ENCODE measurements at places on chromosomes 16 and 17.

- no peak for DNase-seq
Measured at GRCh38 chr17:34703533-34703932, 124.2 kb downstream of the TMEM132E start.

DNA sequence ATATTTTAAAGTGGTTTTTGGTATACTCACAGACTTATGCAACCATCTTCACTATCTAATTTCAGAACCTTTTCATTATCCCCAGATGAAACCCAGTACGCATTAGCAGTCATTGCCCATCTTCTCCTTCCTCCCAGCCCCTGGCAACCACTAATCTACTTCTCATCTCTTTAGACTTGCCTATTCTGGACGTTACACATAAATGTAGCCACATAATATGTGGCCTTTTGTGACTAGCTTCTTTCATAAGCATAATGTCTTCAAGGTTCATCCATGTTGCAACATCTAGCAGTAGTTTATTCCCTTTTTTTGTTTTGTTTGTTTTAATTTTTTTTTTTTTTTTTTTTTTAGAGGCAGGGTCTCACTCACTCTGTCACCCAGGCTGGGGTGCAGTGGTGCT, 28.5 kb upstream of the C17orf107 start:
- DNase-seq: no peak

GRCh38 chr17:30234296-30234695, 1.2 kb downstream of the SLC6A4 start:
- DNase-seq: no peak

DNA sequence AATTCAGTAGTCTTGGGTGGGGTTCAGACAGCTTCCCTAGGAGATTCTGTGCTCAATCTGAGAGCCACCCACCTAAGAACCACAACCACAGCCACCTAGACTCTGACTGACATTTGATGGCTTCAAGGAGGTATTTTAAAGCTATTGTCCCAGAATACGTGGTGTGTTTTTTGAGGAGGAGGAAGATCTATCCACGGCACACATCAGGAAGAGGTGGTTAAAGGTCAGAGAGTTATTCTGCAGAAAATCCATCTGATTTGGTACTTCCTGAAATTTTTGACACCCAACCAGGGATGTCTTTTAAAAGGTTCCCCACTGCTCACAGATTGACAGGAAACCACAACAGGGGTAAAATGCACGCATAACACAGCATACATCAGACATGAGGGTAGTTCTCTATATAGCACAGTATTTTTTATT, 25.1 kb downstream of the SMARCE1 start:
- DNase-seq: no peak

DNA sequence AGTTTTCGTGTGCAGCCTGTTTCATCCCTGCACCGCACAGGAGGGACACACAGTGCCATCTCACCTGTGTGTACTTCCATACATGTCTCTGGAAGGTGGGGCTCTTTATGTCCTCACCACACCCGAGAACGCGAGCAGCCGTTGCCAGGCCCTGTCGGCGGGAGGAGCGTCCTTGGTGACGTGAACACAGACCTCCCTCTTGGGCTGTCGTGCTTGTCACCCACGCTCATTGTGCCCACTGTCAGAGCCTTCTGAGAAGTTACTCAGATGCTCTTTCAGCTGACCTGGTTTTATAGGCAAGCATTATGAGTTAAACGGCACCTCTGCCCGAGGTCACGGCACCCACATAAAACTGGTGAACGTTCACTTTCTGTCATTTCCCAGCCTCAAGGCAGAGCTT, 40.2 kb downstream of the ZNF750 start:
- DNase-seq: no peak

DNA sequence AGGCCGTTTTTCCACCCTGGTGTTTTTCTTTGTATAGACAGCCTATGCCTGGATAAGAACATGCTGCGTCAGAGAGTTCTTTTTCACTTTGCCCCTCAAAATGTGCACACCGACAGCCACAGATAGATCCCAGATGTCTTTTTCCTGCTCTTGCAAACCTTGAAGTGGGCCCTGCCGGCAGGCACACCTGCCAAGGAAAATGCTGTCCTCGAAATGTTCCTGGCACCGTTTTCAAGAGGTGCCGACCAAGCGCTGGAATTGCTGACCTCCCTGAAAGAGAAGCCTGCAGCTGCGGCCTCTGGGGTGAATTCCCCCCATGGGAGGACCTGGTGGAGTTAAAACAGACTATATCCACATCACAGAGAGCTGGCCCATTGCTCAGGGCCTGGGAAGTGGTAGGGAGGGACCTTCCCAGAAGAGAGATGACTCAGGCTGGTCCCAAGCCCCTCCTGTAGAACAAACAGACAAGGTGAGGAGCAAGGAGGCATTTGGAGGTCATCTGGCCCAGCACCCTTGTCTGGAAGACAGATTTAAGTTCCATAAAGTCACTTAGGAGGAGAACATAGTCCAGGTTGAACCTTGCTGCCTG, 668.1 kb downstream of the MAF start:
- no peak for DNase-seq

GRCh38 chr17:47949946-47950345, 7.7 kb downstream of the PRR15L start:
- DNase-seq: no peak

GRCh38 chr16:51147776-51148677, 3.0 kb downstream of the SALL1 start:
- DNase-seq: no peak

DNA sequence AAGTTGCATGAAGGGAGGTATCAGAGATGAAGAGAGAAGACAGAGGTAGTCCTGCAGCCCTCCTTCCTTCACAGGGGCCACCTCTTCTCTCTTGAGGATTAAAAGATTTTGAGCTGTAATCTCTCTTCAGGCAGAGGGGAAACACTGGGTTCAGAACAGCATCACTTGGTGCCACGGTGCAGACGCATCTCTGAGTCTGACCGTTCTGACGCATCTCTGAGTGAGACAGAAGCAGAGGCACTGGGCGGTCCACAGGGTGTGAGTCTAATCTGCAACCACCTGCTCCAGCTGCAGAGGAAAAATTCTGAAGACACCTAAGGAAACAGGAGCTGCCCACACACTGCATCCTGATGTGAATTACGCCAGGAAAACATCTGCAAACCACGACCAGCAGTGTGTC, 5.3 kb upstream of the KRT37 start:
- DNase-seq: no peak

DNA sequence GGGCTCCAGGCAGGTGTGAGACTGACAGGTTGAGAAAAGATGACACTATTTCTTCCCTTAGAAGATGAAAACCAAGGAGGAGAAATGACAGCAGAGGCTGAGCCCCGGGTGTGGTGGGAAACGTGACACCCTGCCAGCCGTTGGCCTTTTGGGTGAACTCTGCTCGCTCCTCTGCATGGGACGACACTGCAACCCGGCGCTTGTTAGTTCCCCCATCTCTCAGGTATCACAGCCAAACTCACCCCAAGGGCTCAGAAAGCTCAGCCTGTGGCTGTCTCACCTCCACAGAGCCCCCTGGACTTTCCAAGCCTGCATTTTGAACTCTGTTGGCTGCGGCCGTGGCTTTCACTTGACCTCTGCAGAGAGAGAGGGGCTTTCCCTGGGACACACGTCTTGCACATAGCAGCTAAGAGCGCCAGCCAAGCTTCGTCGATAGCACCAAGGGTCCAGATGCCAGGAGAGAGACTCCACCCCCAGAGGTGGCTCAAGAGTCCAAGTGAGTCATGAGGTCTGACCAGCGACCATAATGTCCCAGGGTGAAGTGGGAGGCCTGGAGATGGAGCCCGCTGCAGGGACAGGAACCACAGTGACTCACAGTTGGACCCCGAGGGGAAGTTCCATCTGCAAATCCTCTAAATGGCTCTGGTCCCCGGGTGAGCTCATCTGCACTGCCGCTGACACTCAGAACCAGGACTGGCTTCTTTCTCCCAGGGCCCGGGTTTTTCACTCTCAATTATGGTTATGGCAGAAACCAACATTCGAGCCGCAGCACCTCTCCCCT, 301.9 kb downstream of the SOX9 start:
- DNase-seq: no peak

- DNase-seq: no peak
Measured at GRCh38 chr16:79740252-79740651, 139.7 kb upstream of the MAF start.

GRCh38 chr17:66255527-66255971, 26.3 kb upstream of the APOH start:
- DNase-seq: no peak

- DNase-seq: no peak
Measured at GRCh38 chr17:57876866-57877237, 27.0 kb upstream of the MRPS23 start.

GRCh38 chr17:11130367-11130766, 110.6 kb upstream of the SHISA6 start:
- no peak for DNase-seq

GRCh38 chr16:27781195-27781524, 231.2 kb downstream of the KATNIP start:
- DNase-seq: no peak

DNA sequence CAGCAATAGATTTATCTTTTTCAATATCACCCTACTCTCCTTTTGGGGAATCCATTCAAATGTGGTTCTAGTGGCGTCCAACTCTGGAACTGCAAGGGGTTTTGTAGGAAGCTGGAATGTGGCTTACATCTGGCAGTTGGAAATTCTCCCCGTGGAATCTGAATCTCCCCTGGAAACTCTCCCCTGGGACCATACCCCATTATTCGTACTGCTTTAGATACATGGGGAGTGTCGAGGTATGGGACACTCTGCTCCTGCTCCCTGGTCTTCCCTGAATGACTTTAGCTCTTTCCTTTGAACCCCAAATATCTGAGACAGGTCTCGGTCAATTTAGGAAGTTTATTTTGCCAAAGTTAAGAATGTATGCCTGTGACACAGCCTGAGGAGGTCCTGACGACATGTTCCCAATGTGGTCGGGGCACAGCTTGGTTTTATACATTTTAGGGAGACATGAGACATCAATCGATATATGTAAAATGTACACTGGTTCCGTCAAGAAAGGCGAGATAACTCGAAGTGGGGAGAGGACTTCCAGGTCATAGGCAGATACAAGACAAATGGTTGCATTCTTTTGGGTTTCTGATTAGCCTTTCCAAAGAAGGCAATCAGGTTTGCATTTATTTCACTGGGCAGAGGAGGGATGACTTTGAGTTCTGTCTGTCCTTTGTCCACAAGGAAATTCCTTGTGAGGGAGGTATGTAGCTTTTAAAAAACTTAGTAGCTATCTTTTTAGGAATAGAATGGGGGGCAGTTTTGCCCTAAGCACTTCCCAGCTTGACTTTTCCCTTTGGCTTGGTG, 89.1 kb upstream of the CORO6 start:
- no peak for DNase-seq

DNA sequence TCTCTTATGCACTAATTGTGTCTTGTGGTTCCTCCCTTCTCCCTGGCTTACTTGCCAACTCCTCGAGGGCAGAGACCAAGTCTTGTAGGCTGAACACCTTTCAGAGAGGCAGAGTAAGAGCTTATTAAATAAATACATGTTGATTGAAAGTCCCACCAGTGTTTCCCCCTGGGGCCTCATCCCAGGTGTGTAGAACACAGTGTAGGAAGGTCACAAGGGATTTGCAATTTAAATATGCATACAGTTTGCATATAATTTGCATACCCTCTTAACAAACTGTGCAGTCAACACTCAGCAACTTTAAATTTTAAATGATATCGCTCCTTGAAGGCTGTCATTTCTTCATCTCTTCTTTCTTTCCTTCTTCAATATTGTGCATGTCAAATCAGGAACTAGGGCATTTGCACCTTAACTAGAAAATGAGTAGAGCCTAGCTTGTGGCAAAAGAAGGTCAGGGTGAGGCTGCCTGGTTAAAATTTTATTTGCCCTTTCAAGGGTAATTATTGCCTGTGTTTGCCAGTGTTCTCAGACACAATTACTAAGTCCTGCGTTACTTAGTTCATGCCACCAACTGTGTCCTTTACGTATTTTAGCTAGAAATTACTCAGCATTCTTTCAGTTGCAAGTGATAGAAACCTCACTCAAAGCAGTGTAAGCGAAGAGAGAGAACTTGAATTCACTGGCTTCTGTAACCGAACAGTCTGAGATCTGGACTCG, 465.7 kb downstream of the HAPSTR1 start:
- DNase-seq: no peak

GRCh38 chr16:371515-372301, 1.4 kb upstream of the MRPL28 start:
- DNase-seq: no peak

- no peak for DNase-seq
Measured at GRCh38 chr17:9021992-9022572, 772 bp downstream of the NTN1 start.

GRCh38 chr16:14109077-14109775, 38.1 kb downstream of the MRTFB start:
- DNase-seq: no peak

- no peak for DNase-seq
Measured at GRCh38 chr16:54373534-54374520, 87.2 kb upstream of the IRX3 start.

DNA sequence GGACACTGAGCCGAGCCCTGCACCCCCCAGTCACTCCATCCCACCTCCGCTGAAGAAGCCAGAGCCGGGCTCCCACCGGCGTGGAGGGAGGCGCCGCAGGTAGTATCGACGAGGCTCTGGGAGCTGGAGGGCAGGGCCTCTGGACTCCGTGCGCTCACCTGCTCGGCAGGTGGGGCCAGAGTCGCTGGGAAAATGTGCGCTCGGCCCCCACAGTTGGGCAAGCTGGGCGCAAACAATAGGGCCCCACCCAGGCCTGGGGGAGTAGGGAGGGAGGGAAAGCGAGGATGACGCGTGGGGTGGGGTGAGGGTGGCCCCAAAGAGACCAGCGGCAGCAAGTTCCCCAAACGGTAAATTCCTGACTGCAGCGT, 668 bp downstream of the JUP start:
- no peak for DNase-seq

DNA sequence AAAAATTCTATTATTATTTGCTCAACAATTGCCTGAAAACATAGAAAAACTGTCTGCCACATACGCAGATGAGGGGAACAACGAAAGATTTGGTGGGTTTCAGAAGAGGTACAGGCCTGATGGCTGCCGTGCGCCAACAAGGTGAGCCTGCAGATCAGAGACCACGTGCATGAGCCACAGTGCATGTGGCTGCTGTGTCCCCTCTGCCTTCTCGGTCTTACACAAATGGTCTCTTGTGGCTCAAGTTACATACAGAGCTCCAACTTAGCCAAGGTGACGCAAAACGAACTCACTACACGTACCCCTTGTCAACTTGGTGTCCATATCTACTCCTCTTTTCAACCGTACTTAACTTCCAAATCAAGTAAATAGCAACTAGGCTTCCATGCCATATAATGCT, 82.3 kb downstream of the ADCY9 start:
- DNase-seq: no peak

- no peak for DNase-seq
Measured at GRCh38 chr16:48564544-48565444, 45.2 kb downstream of the N4BP1 start.

GRCh38 chr16:85821390-85822135, 22.1 kb downstream of the COX4I1 start:
- peak; percentile 69 for DNase-seq
